ENCODE measurements at places on chromosomes 1 and 21. TPM values are rescaled to one million over a fixed set of nuclear protein-coding genes. Genes with fewer than 3 reads are reported as not detected.

The USH2A gene
- 0.39 TPM for total RNA-seq

GRCh38 chr1:107172450-107173170 is 31.8 kb downstream of the NTNG1 start:
- no peaks in the 10 kb centered on the region for H3K27me3 ChIP-seq
- H3K27ac ChIP-seq = no peak overlapping the region
- H3K36me3 ChIP-seq = no peaks in the 10 kb centered on the region

DNA sequence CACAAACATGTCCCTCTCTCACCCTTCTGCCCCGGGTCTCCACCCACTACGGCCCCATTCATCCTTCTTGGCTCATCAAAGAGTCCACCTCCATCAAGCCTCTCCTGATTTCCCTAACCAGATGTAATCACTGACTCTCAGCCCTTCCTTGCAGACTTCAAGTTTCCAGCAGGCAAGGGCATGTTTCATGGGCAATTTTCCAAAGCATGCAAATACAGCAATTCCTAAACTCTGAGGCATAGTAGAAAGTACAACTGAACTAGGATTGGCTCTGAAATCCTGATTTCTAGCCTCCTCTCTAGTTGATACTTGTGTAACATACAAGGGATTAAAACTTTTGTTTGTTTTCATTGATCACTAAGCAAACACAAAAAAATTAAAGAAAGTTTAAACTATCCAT is 109.1 kb upstream of the GADD45A start:
- H3K4me3 ChIP-seq = no peak overlapping the region
- no peak for DNase-seq
- peaks cover 4% of the 10 kb centered on the region for H3K4me1 ChIP-seq
- H3K27ac ChIP-seq = no peak overlapping the region
- H3K36me3 ChIP-seq = no peaks in the 10 kb centered on the region

- no peaks in the 10 kb centered on the region for H3K27me3 ChIP-seq
- H3K4me3 ChIP-seq = no peak overlapping the region
- H3K27ac ChIP-seq = no peak overlapping the region
- no peak for DNase-seq
- no peaks in the 10 kb centered on the region for H3K36me3 ChIP-seq
Observed at GRCh38 chr1:66300972-66301451, 232.9 kb upstream of the SGIP1 start.

The CAPZB gene
- total RNA-seq = 78.8 TPM

The SEC16B gene
- total RNA-seq = 3.7 TPM

DNA sequence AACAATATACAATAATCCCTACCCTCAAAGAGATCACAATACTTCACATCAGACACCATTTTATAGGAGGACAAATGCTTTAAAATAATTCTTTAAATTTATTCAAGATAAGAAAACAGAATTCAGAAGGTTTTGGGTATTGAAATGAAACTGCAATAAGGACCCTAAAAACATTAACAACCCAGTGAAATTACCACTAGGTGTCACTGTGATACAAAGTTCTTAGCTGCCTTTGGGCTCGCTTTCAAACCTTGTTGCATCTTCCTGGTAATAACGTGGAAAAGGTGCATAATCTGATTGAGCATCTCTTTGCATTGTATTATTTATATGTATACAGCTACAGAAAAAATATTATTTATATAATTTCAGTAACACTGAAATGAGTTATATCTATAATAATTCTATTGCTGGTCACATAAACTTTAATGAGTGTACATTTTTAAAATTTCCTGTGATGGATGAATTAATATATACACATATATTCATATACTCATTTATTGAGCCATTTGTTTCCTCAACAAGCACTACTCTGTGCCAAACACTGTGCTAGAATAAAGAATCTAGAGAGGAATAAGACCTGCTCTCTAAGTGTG is 185.2 kb downstream of the FAF1 start:
- no peak overlapping the region for H3K27ac ChIP-seq
- H3K27me3 ChIP-seq = no peaks in the 10 kb centered on the region
- no peak overlapping the region for H3K4me3 ChIP-seq
- H3K4me1 ChIP-seq = no peaks in the 10 kb centered on the region
- DNase-seq = peak; percentile 69

GRCh38 chr21:21074305-21074704 is 76.1 kb downstream of the NCAM2 start:
- H3K36me3 ChIP-seq = no peaks in the 10 kb centered on the region
- H3K4me3 ChIP-seq = no peak overlapping the region
- no peak overlapping the region for H3K27ac ChIP-seq
- H3K4me1 ChIP-seq = no peaks in the 10 kb centered on the region
- no peaks in the 10 kb centered on the region for H3K27me3 ChIP-seq

- no peaks in the 10 kb centered on the region for H3K4me1 ChIP-seq
- H3K27me3 ChIP-seq = no peaks in the 10 kb centered on the region
- no peak overlapping the region for H3K27ac ChIP-seq
- no peaks in the 10 kb centered on the region for H3K36me3 ChIP-seq
- no peak for DNase-seq
Observed at GRCh38 chr1:3995141-3995780, 95.2 kb upstream of the C1orf174 start.

GRCh38 chr1:244204004-244204403 is 152.9 kb downstream of the ZBTB18 start:
- no peak for DNase-seq
- no peak overlapping the region for H3K27ac ChIP-seq
- H3K27me3 ChIP-seq = no peaks in the 10 kb centered on the region
- no peaks in the 10 kb centered on the region for H3K4me1 ChIP-seq
- no peaks in the 10 kb centered on the region for H3K36me3 ChIP-seq
- no peak overlapping the region for H3K4me3 ChIP-seq

- H3K4me3 ChIP-seq = no peak overlapping the region
- no peak overlapping the region for H3K27ac ChIP-seq
- no peaks in the 10 kb centered on the region for H3K4me1 ChIP-seq
- H3K27me3 ChIP-seq = no peaks in the 10 kb centered on the region
- DNase-seq = no peak
Observed at GRCh38 chr1:215040190-215040589, 42.3 kb upstream of the KCNK2 start.

- peaks cover 72% of the 10 kb centered on the region for H3K36me3 ChIP-seq
- H3K4me3 ChIP-seq = no peak overlapping the region
- no peak for DNase-seq
- no peaks in the 10 kb centered on the region for H3K27me3 ChIP-seq
- H3K27ac ChIP-seq = no peak overlapping the region
Observed at GRCh38 chr1:31683997-31684396, 19.8 kb downstream of the COL16A1 start.

DNA sequence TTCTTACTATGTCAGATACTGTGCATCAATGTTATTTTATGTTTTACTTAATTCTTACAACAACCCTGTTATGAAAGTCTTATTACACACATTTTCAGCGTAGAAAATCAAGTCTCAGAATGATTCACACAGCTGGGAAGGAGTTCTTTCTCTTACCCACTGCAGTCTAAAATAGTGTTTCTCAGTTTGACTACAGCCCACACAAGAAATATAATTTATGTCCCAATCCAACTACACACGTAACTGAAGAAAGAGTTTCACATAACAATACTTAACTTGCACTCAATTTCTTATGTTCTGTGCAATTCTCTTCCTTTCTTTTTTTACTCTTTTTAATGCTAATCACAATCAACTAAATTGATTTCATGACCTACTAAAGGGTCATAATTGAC is 252.8 kb upstream of the ADGRL2 start:
- no peaks in the 10 kb centered on the region for H3K4me1 ChIP-seq
- H3K27me3 ChIP-seq = no peaks in the 10 kb centered on the region
- H3K4me3 ChIP-seq = no peak overlapping the region
- no peaks in the 10 kb centered on the region for H3K36me3 ChIP-seq

DNA sequence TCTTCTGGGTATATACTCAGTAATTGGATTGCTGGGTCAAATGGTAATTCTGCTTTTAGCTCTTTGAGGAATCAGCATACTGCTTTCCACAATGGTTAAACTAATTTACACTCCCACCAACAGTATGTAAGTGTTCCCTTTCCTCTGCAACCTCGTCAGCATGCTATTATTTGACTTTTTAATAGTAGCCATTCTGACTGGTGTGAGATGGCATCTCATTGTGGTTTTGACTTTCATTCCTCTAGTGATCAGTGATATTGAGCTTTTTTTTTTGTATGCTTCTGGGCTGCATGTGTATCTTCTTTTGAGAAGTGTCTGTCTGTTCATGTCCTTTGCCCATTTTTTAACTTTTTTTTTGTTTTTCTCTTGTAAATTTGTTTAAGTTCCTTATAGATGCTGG is 279.4 kb downstream of the PTGER3 start:
- no peaks in the 10 kb centered on the region for H3K27me3 ChIP-seq
- no peak overlapping the region for H3K27ac ChIP-seq
- H3K36me3 ChIP-seq = no peaks in the 10 kb centered on the region
- H3K4me3 ChIP-seq = no peak overlapping the region
- DNase-seq = no peak

DNA sequence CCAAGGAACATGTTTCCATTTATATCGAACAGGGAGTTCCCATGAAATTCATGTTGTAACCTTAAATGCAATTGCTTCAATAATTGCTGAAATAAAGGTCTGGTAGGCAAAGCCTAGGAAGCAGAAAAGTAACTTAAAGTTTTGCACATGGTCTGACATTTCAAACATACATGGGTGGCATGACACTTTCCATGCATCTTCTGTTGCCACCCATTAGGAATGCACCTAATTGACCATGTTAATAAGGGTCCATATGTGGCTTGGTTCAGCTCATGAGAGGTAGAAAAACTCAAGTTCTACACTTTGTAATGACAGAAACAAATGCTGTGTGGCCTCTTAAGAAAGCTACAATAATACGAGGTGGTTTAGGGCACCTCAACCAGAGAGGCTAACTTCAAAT is 72.0 kb upstream of the GORAB start:
- no peaks in the 10 kb centered on the region for H3K4me1 ChIP-seq
- no peak for DNase-seq
- H3K36me3 ChIP-seq = no peaks in the 10 kb centered on the region
- H3K27me3 ChIP-seq = no peaks in the 10 kb centered on the region
- no peak overlapping the region for H3K4me3 ChIP-seq
- H3K27ac ChIP-seq = no peak overlapping the region
